ENCODE measurements at places on chromosomes 11 and 22.

GRCh38 chr11:16982256-16982671 lies 31.9 kb downstream of the PLEKHA7 start:
- DNase-seq, result no peak

GRCh38 chr11:64643920-64644646 lies 53.1 kb downstream of the SLC22A12 start:
- DNase-seq, result no peak

DNA sequence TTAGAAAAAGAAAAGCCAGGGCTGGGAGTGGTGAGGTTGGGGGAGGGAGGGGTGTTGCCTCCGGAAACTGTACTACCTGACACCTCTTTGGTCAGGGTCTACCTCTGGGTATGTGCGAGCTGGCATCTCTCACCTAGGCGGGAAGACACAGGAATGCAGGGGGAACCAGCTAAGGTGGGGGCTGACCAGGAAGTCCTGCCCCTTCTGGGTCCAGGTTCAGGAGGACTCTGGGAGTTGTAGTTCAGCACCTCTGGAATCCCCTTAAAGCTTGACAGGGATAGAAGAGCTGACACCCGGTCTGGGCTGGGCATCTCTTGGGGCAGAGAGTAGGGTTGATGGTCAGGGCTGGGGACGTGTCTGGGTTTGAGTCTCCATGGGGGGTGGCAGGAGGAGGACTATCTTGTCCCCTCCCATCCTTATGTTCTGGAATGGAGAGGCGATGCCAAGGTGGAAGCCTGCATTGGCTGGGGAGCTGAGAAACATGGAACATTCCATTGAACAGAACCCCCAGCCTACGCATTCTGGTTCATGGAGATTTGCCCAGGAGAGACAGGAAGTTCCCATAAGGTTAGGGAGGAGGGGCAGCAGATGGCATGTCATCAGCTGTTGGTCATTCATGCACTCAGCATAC lies 2.1 kb upstream of the KIAA1671 start:
- no peak for DNase-seq

DNA sequence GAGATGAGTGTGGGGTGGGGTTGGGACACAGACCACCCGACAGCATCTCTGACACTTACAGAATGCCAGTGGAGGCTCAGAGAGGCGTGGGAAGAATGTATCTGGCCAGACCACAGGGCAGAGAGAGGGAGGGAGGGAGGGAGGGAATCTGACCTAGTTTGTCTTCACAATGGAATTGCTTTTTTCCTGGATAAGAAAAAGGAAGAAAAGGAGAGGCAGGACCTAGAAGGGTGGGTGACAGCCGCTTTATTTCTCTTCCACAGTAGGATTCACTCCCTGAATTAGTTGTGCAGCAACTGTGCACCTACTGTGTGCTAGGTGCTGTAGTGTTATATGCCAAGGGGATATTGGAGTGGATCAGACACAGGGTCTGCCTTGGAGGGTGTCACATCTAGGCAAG lies 3.7 kb downstream of the KCNK4 start:
- DNase-seq, result no peak

- DNase-seq, result no peak
These were observed 23.5 kb downstream of the LARGE1 start for GRCh38 chr22:33896575-33897447.

- no peak for DNase-seq
These were observed 29.7 kb downstream of the FAR1 start for GRCh38 chr11:13698132-13698531.

- peak; percentile 56 for DNase-seq
These were observed 1.4 kb upstream of the GGA1 start for GRCh38 chr22:37607010-37607934.

- DNase-seq, result no peak
These were observed 76.1 kb downstream of the KIRREL3 start for GRCh38 chr11:126924376-126925040.

DNA sequence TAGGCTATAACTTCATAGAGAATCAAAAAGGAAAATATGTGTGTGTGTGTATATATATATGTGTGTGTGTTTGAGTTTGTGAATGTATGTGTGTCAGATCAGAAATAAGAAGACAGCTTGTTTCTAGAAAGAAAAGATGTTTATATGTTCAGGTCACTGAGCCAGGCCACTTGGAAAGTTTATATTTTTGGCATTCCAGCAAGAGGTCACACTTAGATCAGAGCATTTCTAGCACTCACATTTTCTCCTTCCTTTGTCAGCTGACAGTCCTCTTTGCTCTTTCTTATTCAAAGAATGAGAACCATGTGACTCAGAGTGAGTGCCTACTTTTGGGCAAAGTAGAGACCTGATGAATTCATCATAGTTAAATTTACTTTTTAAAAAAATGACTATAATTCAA lies 22.9 kb downstream of the RAB38 start:
- no peak for DNase-seq

DNA sequence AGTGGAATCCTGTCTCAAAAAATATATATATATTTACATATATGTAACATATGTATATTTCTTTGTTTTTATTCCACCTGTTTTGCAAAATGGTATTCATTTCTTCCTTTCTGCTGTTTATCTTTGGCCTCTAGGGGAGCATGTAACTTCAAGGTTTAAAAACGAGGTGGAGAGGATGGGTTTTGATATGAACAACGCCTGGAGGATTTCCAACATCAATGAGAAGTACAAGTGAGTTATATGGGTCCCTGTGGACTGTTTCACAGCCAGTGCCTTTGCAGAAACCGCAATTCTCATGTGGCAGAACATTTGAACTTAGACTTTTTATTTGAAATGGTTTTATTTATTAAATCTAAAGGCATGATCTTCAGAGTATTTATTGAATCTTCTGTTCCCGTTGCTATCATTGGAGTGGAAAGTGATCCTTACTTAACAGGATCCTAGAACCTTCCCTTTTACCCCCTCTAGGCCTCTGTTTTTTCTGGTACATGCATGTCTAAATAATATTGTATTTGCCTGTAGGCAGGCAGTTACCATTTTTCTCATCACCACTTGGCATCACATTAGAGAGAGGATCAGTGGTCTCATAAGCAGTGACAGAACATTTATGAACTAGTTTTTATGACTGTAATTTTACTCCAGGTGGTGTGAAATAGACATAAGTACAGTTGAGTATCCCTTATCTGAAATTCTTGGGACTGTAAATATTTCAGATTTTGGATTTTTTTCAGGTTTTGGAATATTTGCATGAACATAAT lies 81.5 kb upstream of the HORMAD2 start:
- no peak for DNase-seq

DNA sequence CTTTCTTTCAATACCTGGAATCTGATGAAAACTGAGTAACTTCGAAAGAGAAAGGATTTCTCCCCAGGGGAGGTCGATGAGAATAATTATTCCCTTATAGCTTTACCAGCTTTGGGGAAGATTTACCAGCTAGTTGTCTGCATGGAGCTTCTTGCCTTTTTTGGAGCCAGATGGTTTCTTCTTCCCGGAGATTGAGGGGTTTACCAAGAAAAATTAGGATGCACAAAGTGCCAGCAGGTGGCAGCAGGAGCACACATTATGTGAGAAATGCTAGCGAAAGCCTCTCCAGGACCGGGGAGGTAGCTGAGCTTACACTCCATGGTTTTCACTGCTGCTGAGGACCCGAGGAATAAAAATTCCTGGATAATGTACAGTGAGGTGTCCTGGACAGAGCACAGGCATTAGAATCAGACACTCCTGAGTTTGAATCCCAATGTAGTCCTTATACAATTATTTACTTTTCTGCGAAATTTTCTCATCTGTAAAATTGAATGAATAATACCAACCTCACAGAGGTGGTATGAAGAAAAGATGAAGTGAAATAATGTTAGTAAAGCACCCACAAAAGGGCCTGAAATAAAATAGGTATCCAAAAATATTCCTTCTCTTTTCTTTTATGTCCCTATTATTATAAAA lies 46.0 kb upstream of the PARVA start:
- DNase-seq, result peak; percentile 75

GRCh38 chr11:125264100-125265022 lies 99.8 kb downstream of the PKNOX2 start:
- no peak for DNase-seq

DNA sequence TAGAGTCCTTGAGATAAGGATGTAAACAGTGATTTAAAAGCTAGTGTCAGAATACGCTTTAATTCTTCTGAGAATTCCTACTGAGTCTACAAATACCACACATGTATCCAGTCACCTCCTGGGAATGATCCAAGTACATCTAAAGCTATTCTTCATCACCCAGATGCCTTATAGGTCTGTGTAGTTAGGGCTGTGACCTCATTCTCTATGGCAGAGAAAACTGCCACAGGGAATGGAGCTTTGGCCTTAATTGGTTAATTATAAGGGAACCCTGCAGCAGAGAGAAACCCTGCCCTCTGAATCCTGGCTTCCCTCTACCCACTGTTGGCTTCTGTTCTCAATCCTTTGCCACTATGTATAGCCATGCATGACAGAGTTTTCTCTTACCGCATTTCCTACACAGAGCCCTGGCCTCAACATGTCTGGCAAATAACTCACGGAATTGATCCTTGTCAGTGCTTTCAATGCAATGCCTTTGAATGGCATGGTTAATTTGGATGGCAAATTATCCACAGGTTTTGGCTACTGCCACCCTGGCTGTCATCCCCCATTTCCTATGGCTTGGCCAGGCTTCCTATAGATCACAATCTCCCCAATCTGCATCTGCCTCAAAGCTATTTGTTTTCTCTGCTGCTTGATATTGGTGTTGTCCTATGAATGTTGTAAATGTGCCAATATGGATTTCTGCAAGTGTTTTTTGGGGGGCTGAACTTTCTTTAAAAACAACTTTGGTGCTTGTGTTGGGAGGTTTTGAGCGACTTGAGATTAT lies 2.9 kb downstream of the DIXDC1 start:
- no peak for DNase-seq

- DNase-seq, result no peak
These were observed 11.5 kb upstream of the TMPRSS4 start for GRCh38 chr11:118065384-118065783.

- peak; percentile 66 for DNase-seq
These were observed 69.0 kb upstream of the SYT13 start for GRCh38 chr11:45354976-45355705.
